Hepatocyte (in vitro differentiated cells): ENCODE measurements at places on chromosomes 2 and 18.

DNA sequence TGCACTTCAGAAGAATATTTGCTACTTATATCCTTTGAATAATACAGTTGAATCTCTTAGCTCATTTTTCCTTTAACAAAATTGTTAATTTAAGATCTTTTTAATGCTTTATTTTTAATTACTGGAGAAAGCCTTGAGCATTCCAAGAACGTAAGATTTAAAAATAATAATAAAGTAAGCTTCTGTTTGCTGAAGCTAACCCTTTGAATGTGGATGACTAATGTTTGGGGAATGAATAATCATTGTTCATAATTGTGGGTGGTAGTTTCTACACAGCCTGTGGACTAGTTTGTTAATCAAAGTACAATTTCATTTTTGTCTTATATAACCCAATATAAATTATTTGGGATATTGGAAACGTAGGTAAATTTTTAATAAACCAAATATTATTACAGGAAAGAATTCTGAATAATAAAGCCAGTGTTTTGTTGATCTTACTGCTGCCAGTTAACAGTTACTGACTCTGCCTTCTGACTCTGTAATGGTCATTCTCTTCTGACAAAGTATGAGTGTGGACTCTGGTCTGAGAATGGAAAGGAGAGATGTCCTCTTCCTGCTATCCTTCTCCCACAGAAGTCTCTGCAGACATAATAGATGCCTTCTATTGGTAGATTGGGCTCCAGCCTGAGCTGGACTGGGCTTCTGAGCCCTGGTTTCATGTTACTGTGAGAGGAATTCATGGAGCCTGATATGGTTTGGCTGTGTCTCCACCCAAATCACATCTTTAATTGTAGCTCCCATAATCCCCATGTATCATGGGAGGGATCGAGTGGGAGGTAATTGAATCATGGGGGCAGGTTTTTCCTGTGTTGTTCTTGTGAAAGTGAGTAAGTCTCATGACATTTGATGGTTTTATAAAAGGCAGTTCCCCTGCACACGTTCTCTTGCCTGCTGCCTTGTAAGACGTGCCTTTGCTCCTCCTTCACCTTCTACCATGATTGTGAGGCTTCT lies 292.7 kb upstream of the SLC39A10 start:
- no peak for DNase-seq

- no peak for DNase-seq
These were observed 250.1 kb downstream of the FBXO15 start for GRCh38 chr18:73897517-73897916.

DNA sequence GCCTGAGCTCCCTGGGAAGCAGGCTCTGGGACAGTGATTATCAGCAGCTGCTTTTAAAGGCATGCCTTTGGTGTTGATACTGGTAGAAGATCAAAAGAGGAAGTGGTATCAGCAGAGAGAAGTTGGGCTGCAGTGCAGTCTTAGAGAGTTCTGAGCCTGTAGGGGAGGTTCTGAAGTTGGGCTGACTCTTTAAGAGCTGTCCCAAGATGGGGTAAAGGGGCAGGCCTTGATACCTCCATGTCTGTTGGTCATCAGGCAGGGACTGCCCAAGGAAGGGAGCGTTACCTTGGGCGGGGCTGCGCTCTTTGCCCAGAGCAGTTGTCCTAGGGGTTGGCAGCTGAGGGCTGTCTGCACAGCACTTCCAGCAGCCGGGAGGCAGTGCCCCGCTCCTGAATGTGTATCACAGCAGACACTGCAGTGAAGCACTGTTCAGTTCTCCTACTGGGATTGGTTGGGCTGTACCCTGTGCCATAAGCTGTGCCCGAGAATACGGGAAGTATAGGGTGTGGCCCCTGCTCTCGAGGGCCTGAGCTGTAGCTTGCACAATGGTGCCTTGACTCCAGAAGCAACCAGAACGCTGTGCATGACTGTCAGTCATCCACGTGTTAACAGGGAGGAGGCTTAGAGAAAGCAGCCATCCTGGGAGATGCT lies 177.0 kb downstream of the CTIF start:
- DNase-seq, result no peak

DNA sequence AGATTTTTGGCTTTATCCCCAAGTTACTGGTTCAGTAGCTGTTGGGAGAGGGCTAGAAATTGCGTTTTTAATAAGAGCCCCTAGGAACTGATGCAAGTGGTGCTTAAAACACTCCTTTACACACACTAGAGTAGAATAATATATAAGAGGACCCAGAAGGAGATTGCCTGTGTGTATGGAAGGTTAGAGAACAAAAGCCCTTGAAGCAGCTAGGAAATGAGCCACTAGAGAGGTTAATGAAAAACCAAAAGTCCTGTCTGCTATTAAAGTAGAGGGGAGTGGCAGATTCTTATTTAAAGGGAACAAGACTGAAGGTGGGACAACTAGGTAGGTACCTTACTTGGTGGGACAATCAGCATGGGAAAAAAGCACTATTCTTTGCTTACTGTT lies 14.4 kb upstream of the SLC39A10 start:
- DNase-seq, result no peak
